Mesenteric fat pad (tissue), 1 donor: ENCODE measurements at places on chromosomes 7 and 10.

GRCh38 chr7:124412531-124412930 lies 353.1 kb downstream of the GPR37 start:
- no peak for DNase-seq

DNA sequence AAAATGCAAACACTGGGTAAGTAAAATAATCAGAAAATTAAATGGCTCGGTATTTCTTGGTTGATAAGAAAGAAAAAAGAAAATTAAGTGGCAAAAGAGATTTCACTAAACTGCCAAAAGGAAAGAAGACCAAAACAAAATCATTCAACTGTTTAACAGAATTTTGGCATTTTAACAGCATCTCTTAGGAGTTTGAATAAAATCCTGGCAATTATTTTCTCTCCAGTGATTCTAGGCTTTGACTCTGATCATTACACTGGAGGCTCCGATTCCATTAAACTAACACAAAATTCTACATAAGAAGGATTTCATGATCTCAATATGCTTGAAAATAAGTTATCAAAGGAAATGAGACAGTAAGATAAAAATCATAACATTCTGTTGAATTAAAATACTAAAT lies 62.3 kb downstream of the ARHGAP21 start:
- DNase-seq = no peak

DNA sequence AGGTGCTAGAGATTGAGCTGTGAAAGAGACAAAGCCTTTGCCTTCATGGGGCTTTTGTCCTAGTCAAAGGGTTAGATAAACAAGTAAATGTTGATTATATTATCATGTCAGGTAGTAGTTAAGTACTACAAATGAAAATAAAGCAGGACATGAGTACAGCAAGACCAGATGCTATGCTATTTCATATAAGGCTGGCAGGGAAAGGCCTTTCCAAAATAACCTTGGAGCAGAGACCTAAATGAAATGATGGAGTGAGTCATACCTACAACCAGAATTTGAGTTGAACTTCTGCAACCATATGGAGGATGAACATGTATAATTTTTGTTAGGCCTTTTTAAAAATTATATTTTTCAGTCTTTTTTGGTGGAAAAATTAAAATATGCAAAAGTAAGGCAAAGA lies 23.6 kb upstream of the SEMA4G start:
- no peak for DNase-seq

GRCh38 chr7:150956395-150957132 lies 21.6 kb downstream of the KCNH2 start:
- DNase-seq = no peak

- DNase-seq = no peak
Measured at GRCh38 chr7:16344927-16345326, 76.4 kb downstream of the CRPPA start.

DNA sequence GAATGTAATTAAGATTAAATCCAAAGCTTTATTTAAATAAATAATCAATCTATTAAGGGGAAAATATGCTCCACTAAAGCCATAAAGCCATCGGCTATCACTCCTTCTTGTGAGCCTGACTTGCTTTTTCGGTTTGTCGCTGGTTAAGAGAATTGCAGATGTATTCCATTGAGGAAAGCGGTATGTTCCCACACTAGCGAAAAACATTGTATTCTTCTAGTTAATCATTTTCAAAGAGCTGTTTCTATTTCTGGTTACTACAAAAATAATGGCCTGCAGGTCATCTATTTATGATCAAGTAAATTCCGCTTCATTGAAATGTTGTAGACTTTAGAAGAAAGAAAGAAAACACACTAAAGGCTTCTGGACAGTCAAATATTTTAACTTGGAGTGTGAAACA lies 173.4 kb downstream of the CACNB2 start:
- no peak for DNase-seq

DNA sequence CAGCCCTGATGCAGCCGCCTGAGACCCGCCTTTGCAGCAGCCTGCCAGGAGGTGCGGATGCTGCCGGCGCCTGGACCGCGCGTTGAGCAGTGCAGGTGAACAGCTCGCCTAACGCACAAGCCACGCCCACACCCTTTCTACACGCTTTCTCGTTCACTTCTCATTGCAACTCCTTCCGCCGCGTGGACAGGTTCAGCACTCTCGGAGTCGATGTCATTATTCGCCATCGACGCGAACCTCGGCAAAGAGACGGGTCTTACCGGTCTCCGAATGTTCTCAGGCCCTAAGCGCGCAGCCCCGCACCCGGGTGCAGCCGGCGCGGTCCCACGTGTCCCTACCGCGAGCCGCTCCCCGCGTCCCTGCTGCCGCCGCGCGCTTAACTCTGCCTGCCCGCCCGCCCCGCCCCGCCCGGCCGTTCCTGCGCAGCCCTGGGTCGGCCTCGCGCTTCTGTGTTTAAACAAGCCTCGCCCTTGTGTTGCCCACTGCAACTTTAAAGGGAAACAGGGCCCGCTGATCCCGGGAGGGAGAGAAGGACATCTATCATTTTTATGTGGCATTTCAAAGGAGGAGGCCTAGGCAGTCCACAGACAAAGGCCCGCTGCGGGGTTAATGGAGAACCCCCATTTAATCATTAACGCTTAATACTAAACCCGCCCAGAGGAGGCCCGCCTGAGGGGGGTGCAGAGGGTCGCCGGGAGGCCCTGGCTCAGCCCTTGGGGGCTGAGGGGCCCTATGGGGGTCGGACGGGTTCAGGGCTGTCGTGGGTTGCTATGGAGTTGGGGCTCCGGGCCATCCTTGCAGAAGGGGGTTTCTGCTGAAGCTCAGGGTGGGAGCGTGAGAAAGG lies 128.5 kb downstream of the WDR11 start:
- DNase-seq = no peak

DNA sequence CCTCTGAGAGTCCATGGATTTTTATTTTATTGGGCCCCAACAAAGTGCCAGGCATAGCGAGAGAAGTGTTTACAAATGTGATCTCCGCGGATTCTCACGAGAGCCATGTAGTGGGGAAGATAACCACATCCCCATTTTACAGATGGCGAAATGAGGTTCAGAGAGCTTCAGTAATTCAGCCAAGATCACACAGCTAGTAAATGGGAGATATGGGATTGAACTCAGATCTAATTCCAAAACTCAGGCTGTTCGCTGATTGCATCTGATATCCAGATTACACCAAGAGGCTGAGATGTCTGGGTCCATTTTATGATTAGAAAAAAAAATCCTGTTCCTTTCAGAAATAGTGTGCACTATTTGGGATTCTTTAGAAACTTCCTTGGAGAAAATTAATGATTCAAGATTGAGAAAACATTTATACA lies 1.3 kb downstream of the FAS start:
- no peak for DNase-seq

DNA sequence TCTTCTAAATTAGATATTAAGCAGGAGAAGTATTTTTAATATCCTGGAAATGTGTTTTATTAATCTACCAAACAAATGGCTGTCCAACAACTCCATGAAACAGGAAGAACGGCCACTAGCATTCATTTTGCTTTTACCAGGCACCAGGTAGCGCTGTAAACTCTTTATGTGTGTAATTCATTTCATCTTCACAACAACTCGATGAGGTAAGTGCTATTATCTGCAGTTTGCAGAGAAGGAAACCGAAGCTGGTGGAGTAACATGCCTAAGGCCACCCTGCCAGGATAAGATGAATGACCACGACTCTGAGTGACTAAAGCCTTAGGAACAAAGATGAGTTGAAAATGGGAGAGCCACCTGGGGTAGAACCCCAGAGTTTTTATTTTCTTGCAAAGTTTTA lies 101.2 kb downstream of the KIAA1217 start:
- DNase-seq = no peak

DNA sequence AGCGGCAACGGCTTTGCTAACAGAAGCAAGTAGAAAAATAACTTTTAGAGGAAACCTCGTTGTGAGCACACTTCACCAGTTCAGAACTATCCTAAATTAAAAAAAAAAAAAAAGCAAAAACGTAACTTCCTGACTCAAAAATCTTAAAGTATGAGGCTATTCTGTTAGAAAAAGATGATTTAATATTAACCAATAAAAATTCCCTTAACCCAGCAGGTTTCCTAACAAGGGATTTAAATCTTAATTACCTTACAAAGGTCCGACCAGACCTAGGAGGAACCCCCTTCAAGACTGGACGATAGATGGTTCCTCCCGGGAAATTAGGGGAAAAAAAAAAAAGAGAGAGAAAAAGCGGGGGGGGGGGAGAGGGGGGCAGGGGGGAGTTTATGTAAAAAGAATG lies 22.9 kb upstream of the CHST3 start:
- no peak for DNase-seq
